Pons (tissue), 1 donor: ENCODE measurements at places on chromosomes 5 and 9.

GRCh38 chr5:42876375-42876844 is 64.7 kb upstream of the SELENOP start:
- DNase-seq: peak; percentile 85

- DNase-seq: no peak
These were observed 605.0 kb upstream of the CLINT1 start for GRCh38 chr5:158463938-158464337.

- no peak for DNase-seq
These were observed 238.6 kb upstream of the TMEM161B start for GRCh38 chr5:88507261-88507660.

DNA sequence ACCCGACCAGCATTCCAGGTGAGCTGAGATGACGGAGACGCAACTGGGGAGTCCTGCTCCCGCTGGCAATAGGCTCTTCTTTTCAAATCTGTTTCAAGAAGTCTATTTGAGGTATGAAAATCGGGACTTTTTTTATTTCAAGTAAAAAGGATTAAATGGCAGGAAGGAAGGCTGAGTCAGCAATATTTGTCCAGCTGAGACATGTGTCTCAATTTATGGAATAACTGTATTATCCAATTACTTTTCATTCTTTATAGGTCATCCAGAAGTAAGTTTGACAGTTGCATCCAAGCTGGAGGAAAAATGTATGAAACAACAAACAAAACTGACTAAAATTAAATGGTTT is 221.1 kb downstream of the NR2F1-AS1 start:
- DNase-seq: no peak

GRCh38 chr5:168076561-168076991 is 214.9 kb upstream of the WWC1 start:
- peak; percentile 17 for DNase-seq

GRCh38 chr9:85745203-85745602 is 3.4 kb upstream of the AGTPBP1 start:
- DNase-seq: no peak

GRCh38 chr5:94113087-94113486 is 371.7 kb upstream of the POU5F2 start:
- no peak for DNase-seq

DNA sequence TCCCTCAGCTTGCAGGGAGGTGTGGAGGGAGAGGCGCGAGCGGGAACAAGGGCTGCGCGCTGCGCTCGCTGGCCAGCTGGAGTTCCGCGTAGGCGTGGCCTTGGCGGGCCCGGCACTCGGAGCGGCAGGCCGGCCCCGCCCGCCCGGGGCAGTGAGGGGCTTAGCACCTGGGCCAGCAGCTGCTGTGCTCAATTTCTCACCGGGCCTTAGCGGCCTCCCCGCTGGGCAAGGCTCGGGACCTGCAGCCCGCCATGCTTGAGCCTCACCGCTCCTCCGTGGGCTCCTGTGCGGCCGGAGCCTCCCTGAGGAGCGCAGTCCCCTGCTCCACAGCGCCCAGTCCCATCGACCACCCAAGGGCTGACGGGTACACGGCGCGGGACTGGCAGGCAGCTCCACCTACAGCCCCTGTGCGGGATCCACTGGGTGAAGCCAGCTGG is 1516.4 kb downstream of the EFNA5 start:
- no peak for DNase-seq

- DNase-seq: no peak
These were observed 43.1 kb downstream of the COL27A1 start for GRCh38 chr9:114198249-114199040.

GRCh38 chr9:122239722-122240121 is 11.0 kb upstream of the LHX6 start:
- DNase-seq: peak; percentile 48

GRCh38 chr5:113062869-113063508 is 86.4 kb downstream of the DCP2 start:
- DNase-seq: no peak

GRCh38 chr5:94690778-94691177 is 72.3 kb downstream of the SLF1 start:
- no peak for DNase-seq

- no peak for DNase-seq
These were observed 16.4 kb downstream of the RAB14 start for GRCh38 chr9:121185178-121185745.

DNA sequence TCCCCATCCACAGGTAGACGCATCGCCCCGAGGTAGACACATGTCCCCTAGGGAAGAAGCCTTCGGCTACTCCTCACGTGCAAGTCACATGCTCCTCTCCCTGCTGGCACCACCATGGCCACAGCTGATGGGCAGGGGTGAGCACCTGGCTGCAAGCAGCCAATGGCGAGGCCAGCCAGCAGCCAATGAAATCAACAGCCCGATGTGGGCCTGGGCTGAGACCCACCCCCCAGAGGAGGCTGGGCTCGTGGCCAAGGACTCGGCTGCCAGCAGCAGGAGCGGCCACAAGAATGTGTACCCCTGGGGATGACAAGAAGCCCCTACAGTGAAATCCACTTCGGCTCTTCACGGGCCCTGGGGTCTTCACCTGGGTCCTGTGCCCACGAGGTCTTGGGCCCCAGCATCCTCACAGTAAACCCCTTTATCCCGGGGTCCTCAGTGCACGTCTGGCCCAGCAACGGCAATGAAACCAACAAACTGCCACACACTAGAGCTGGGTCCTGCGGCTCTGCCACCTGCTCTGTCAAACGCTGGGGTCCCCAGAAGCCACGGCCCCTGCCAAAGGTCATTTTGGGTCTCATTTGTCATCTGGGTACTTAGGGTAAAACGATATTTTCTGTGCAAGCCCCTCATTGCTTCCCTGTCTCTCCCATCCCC is 22.1 kb upstream of the PTGES start:
- no peak for DNase-seq

- DNase-seq: no peak
These were observed 240.0 kb downstream of the SMARCA2 start for GRCh38 chr9:2255128-2255527.

DNA sequence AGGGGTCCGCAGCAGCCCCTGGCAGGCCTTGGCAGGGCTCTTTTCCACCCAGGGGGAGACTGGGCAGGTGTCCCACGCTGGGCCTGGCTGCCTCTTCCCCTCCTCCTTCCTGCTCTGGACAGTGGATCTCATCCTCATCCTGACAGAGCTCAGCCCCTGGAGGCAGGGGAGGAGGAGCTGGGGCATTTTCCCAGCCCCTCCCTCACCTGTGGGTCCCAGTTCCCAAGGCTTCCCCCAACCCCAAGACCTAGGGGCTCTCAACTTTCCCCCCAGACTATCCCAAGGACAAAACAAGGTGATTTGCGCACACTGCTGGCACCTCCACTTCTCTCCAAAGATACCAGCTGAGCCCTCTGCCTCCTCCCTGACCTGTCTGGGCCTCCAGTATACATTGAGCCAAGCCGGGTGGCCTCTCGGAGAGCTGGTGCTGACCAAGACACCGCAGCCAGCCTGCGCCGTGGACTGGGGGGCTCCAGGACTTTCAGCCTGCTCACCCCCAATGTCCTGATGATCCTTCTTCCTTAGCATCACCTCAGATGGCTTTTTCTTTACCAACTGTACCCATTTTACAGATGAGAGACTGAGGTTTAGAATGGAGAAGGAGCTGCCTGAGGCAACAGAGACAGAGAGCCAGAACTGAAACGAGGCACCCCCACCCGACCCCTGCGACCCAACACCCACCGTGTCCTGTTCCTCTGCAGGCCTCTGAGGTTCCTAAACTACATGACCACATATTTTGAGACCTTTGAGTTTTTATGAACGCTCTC is 126.6 kb downstream of the BARX1 start:
- no peak for DNase-seq

DNA sequence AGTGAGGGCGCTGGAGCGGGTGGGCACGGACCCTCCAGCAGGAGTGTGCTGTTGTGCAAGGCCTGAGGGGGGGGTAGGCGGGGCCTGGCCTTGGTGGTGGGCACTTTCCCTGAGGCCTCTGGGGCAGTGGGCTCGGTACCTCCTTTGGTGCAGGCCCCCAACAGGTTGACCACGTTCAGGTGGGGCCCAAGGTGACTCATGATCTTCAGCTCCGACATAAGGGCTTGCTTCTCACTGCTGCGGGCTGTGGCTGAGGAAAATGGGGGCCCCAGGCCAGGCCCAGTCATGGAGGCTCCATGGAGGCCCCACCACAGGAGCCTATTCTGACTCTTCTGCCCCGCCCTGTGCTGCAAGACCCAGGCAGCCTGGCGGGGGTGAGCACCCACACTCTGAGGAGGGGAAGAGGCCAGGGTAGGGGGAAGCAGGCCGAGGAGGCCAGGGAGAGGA is 31.5 kb downstream of the PDGFRB start:
- DNase-seq: no peak

DNA sequence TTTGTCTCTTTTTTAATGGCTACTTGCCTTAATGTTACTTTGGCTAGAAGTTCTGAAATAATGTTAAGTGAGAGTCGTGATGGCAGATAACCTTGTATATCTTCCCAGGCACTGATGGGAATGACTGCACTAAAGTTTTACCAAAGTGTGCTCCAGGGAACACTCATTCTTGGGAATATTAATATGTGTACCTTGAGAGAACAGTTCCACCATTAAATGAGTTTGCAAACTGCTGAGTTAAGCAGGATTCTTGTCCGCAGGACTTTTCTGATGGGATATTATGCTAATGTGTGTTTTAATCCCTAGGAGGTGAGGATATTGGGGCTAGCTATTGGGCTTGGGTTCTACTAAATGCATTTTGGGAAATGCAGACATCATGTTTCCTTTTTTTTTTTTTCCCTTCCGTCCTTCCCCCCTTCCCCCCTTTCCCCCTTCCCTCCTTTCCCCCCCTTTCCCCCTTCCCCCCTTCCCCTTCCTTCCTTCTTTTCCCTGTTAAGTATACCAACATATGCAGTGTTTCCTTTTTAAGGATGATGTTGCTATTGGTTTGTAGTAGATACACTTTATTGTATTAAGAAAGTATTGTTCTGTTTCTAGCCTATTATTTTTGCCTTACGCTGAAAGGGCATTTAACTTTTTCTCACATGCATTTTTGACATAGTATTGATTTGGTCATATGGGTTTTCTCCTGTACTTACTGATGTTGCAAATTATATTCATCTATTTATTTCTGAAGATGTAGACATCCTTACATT is 15.5 kb downstream of the ZBTB34 start:
- DNase-seq: no peak

DNA sequence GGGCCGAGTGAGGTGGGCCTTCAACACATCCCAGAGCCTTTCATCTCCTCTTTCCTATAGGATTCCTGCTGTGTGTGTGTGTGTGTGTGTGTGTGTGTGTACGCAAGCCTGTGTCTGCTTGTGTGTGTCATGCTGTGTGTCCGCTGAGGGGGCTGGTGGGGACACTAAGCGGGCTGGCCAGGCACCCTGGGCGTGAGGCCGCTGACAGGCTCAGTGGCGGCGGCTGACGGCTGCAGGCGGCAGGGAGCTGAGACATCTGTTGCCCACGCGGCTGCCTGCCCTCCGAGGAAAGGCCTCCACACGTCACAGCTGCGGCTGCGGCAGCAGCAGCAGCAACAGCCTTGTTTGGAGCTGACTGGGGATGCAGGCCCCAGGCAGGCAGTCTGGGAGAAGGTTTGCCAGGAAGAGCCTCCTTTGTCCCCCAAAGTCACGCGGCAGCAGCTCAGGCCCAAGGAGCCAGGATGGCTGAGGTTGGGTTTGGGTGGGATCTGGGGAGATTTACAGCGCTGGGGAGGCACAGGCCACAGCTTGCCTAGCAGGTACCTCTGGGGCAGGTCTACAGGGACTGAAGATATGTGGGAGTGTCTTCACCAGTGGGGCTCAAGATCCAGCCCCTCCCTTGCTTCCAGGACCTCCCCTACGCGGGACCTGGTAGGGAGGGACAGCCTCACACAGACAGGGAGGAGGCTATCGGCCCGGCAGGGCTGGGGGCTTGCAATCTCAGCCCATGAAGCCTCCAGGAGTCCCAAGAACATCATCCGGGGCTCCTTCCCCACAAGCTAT is 1.8 kb downstream of the PDLIM4 start:
- DNase-seq: no peak

GRCh38 chr5:60504342-60504741 is 195.6 kb downstream of the DEPDC1B start:
- DNase-seq: no peak

- no peak for DNase-seq
These were observed 38.2 kb upstream of the TNIP1 start for GRCh38 chr5:151118913-151119575.
